ENCODE measurements at places on chromosomes 16 and 17.

- DNase-seq, result no peak
Observed at GRCh38 chr17:1762233-1762900, 507 bp downstream of the SERPINF1 start.

DNA sequence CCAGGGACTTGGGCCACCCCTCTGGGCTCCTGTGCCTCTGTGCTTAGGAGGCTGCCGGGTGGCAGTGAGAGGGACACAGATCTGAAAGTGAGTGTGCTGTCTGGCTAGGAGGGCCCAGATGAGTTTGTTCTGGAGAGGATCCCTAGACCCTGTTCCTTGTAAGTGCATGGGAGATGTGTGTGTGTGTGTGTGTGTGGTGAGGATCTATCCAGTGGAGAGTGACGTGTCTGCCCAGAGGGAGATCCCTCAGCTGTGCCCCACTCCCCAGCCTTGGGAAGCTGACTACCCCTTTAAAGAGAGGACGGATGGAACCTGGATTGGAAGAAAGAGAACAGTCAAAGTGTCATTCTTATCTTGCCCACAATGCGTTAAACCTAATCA lies 25.5 kb upstream of the CDC42EP4 start:
- no peak for DNase-seq

DNA sequence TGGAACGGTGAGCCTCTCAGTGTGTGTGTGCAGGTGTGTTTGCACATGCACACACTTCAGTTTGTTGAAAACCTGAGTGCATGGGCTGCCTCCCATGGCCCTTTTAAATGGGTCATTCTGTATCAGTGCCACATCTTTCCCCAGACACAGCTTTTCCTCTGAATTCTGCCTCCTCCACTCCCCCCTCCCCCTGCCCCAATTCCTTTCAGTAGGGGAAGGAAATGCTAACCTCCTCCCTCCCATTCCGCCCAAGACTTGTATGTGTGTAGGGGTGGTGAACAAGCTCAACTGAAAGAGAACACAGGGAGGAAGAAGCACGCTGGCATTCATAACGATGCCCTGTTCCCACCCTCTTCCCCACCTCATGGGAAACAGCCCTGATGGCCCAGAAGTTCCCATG lies 34.3 kb downstream of the C17orf75 start:
- DNase-seq, result no peak

DNA sequence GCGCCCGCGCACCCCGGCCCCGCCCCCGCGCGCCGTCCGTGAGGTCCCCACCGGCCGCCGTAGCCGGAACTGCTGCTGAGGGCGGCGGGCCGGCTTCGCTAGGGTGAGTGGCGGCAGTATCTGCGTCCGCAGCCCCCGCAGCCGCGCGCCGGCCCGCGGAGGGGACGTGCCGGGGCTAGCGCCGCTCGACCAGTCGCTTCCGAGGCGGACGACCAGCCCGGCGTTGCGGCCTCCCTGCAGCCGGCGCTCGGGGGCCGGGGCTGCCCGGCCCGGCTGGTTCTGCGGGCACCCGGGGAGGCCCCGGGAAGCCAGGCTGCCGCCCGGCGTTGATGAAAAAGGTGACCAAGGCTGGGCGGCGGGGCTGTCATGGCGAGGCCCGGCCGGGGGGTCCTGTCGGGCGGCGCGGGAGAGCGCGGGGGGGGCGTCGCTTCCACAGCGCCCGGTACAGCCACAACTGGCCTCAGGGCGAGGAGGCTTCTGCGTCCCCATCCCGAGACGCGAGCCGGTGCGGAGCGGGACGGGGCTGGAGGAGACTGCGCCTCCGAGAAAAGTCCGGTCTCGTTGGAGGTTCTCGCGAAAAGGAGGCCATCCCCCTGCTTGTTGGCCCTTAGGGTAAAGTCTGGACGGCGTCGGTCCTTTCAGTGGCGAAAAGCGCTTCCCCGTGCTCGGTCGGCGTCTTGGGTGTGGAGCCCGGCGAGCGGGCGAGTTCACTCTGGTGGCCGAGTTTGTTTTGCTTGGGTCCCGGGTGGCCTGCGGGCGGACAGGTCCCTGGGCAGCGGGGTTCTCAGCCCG lies at the start of gene CRAMP1:
Gene CRAMP1 (plus strand): TSS at position 41 of the 792 bp plus-strand sequence. CDS start 2,280 bp downstream, outside the sequence.
- DNase-seq, result no peak

DNA sequence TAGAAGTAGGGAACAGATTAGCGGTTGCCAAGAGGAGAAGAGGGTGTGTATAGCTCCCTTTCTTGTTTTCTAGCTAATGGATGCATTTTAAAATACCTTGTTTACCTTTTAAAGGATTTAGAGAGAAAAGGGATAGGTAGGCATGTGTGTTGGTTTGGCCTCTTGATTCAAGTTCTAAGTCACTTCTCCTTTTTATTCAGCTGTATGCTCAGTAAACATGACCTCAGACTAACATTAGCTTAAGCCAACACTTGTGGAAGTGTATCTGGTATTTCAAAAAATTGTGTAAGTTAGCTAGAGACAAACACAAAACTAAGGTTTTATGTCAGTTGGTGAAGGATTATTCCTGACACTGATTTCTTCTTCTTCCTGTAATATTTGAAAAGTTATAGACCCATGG lies 204.1 kb upstream of the NOG start:
- DNase-seq, result no peak

GRCh38 chr16:11374255-11374654 lies 29.0 kb downstream of the RMI2 start:
- DNase-seq, result no peak

GRCh38 chr16:24156777-24157176 lies 99.4 kb upstream of the CACNG3 start:
- no peak for DNase-seq

- peak; percentile 62 for DNase-seq
Observed at GRCh38 chr16:58011652-58012051, 10.4 kb downstream of the USB1 start.

DNA sequence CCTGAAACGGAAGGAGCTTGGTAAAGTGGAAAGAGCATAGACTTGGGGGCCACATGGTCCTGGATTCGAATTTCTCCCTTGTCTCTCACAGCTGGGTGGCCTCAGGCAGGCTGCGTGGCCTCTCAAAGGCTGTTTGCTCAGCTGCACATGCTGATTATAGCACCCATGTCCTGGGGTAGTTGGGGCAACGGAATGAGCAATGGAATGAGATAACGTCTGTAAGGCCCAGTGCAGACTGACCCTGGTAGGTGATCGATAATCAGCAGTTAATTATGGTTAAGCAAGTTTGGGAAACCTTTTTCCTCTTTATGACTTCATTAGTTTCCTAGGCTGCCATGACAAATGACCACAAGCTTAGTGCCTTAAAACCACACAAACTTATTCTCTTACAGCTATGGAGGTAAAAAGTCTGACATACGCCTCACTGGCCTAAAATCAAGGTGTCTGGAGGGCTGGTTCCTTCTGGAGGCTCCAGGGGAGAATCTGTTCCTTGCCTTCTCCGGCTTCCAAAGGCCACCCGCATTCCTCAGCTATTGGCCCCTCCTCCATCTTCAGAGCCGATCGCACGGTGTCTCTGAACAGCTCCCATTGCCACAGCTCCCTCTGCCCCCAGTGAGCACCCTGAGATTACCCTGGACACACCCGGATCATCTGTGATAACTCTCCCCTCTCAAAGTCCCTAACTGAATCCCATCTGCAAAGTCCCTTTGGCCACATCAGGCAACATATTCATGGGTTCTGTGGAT lies 294.9 kb upstream of the FOXF1 start:
- no peak for DNase-seq

- DNase-seq, result peak; percentile 96
Observed at GRCh38 chr17:17900615-17901520, 64.1 kb upstream of the SREBF1 start.

- DNase-seq, result no peak
Observed at GRCh38 chr16:51996516-51996915, 550.4 kb downstream of the TOX3 start.

Measured in GM04503 (cell line).